Activated T-helper 2 cell treated with anti-CD3 and anti-CD28 coated beads, Interferon-gamma antibody, Interleukin-2, Interleukin-4, amounts not matched to agents 10 μg/mL and 5 μg/mL and 100 μg/mL, durations not matched to agents 14 hours and 24 hours and 36 hours (primary cell): ENCODE measurements at places on chromosomes 7 and 10. TPM values are rescaled to one million over a fixed set of nuclear protein-coding genes. Genes with fewer than 3 reads are reported as not detected.
A peak's percentile ranks its signal among the peaks of the same experiment; 100 is the strongest.

C10orf105 gene
- 0.11 and 0.18 TPM in 2 replicates for total RNA-seq

COPS6 gene
- 116 and 119 TPM in 2 replicates for total RNA-seq

PLEKHS1 gene
- not detected in 2 replicates for total RNA-seq

- no peak for DNase-seq
Observed at GRCh38 chr10:1517684-1518083, 219.6 kb downstream of the ADARB2 start.

DNA sequence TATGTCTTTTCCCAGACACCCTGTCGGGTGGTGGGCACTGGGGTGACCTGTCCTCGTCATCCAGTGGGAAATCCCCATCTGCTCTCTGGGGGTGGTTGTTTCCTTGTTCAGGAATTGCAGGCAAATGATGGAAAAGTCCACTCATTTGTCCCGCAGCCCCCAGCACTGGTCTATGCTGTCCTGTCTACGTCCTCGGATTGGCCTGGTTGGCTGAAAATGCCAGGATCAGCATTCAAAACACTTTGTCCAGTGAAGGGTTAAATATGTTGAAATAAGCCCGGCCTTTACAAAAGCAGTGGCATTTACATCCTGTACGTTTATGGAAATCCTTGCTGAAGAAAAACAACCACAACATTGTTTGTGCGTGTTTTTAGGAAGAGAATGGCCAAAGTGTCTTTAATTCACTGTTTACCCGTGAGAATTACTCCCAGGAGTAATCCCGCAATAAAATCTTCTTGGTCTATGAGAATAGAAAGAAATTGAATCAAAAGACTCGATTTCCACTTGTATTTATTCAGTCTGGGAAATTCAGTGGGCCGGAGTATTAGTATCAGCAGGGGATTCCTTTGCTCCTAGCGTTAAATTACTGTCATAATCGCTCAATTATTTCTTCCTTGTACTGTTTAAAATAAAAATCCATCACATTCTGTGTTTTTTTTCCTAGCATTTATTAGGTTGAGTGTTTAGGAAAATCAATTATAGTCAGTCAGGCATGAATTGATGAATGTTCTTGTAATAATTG, 116.8 kb upstream of the SH2B2 start:
- no peak for DNase-seq

DNA sequence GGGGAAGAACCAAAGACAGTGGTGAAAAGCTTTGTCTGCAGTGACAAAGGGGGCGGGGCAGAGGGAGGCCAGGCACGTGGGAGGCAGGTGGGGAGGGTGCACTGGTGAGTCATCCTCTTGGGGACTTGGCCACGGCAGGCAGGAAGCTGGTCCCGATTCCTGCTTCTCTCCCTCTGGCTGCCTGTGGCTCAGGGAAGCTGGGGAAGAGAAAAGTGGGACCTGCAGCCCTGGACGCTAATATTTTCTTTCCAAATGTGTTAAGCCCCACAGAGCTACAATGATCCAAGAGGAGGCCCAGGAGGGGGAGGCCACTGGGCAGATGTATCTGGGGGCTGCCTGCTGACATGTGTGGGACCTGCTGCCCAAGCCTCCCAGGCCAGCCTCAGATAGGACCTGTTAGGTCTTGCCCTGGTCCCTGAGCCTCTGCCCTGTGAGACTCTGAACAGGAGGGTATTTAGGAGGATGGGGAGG, 231.8 kb downstream of the KCNMA1 start:
- DNase-seq: no peak

DNA sequence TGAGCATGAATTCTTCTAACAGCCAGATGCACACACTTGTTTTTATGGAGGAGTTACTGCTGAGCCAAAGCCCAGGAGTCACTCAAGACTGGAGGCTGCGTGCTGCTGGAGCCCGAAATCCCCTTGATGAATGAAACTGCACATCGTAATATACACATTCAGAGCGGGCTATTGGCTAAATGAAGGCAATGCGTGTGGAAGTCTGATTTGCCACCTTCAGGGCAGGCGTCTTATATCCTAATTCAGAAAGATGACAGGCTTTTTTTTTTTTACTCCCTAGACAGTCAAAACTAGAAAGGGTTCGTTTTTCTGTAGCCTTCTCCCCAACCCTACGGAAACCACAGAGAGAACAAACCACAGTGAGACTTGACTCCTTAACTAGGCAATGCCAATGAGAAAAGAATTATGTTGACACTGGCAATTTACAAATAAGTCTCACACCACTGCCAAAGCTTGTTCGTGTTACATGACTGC, 227.2 kb upstream of the KLF14 start:
- DNase-seq: peak; percentile 85

GRCh38 chr7:18402488-18403183, 92.9 kb upstream of the HDAC9 start:
- no peak for DNase-seq

ZNF853 gene
- 0.23 TPM in 2 replicates for total RNA-seq

- no peak for DNase-seq
Observed at GRCh38 chr10:4051641-4052151, 266.7 kb upstream of the KLF6 start.

GRCh38 chr10:86833969-86834368, 77.5 kb downstream of the BMPR1A start:
- DNase-seq: no peak

MYPN gene
- total RNA-seq: not detected in 2 replicates
